Activated CD4-positive, CD25-positive, alpha-beta regulatory T cell treated with anti-CD3 and anti-CD28 coated beads, Interleukin-2, amount 50 U/mL, for 72 hours (primary cell): ENCODE measurements at places on chromosomes 2 and 18.

- DNase-seq, result no peak
Observed at GRCh38 chr18:9719421-9719981, 11.4 kb downstream of the RAB31 start.

DNA sequence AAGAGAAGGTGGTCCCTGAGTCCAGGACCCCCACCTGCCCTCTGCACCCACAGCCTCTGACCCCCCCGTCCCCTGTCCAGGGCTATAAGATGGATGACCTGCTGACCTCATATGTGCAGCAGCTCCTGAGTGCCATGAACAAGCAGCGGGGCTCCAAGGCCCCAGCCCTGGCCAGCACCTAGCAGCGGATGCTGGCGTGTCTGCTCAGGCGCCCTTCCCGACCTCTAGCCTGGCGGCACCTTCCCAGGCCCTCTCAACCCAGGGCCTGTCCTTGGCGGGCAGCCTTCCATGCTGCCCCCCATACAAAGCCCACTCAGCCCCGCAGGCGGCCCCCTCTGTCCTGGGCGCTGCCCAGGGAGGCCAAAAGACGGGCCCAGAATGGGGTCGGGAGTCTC is 8.7 kb upstream of the GPR17 start:
- DNase-seq, result no peak

DNA sequence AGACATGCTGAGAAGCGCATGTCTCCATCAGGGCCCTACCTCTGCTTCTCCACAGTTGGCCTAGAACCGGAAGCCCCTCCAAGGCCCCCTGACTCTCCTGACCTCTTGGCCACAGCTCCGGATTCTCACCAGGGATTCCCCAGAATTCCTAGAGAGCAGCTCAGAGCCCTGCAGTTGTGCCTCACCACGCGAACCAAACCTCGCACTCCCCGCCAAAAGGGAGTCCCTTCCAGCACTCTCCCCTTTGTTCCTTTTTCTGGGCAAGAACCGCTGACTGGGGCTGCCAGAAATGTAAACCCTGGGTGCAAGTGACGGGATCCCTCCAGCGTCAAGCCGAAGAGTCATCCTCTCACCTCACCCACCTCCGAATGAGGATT is 36.7 kb downstream of the AFF3 start:
- DNase-seq, result no peak

- no peak for DNase-seq
Observed at GRCh38 chr2:190277234-190278112, 42.2 kb downstream of the HIBCH start.

DNA sequence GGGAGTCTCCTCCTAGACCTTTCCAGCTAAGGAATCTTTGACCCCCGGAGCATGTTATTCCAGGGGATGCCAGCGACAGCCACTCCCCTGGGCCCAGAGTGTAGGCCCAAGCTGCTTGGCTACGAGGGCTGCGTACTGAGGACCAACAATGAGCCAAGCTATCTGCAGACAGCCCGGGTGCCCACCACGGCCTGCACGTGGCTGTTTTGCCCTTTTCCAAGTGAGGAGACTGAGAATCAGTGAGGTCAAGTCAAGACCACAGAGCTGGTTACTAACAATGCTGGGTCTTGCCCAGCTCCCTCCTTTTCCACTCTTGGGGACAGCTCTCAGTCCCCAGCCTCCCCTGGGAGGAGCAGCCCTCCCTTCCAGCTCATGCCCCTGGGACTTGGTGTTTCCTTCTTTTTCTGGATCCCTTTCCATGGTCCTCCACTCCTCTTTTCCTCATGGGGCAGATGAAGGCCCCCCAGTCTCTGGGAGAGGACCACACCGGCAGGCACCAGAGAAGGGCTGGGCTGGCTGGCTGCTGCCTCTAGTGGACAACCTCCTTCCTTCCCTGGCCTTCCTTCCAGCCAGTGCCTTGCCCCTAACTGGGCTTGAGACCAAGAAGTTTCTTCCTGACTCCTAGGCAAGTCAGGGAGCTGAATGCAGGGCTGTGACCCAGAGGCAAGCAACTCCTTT is 550 bp upstream of the MALL start:
- DNase-seq, result no peak

- no peak for DNase-seq
Observed at GRCh38 chr2:74599676-74600075, 45.2 kb downstream of the DOK1 start.

DNA sequence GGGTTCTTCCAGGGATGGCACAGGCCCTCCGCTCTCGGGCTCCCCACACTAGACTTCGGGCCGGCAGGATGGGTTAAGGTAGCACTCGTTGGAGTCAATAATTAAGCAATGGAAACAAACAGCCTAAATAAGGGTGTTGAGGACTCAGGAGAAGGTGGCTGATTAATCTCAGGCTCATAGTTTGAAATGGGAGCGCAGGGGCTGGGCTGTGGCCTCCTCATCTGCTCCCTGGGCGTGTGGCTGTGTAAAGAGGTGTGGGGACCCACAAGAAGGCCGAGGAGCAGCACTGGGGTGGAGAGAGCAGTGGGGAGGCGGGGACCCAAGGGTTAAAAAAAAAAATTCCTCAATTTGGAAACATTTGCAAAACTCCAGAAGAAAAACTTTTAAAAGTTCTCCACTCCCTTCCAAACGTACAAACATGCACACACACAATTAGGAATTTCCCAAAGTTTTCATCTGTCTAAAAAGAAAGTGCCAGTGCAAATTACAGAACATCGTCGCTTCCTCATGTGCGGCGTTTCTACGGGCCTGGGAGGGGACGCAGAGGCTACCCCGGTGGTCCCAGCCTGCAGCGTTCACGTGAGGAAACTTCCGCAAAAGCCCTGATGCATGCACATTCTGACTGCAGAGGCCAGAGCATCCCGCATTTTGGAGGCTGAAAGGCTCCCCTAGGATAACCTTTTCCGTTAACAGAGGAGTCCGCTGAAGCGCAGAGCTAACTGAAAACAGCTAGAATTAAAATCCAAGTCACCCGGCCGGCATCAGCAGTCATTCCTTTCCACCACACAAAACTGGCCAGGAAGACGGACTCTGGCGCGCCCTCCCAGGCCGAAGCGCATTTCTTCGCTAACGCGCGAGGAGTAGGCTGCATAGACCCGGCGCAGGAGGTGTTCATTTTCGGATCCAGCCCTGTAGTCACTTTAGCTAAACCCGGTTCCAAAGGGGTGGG is 1.0 kb upstream of the TUBB6 start:
- DNase-seq, result no peak

DNA sequence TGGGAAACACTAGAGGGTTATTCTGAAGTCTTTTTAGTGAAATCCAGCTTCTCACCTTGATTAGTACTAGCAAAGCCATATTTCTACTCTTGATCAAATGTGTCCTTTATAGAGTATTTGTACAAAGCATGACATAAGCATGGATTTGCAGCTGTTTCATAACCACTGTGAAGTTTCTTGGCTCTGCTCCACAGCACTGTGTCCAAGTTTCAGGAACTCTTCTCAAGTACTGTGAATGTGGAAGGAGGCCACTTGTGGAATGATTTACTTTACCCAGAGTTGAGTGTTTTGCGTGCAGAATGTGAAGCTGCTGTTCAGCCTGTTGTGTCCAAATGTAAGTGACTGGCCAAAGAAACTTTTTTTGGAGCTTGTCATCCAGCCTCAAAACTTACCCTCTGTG is 16.2 kb upstream of the MAPRE2 start:
- DNase-seq, result no peak
